Renal pelvis (tissue), 12 donors: ENCODE measurements at places on chromosomes 13 and 19. TPM values are rescaled to one million over a fixed set of nuclear protein-coding genes. Genes with fewer than 3 reads are reported as not detected.
A peak's percentile ranks its signal among the peaks of the same experiment; 100 is the strongest.

EMP3 gene
- 67.3 TPM for polyA plus RNA-seq

MED4 gene
- 81.6 TPM for polyA plus RNA-seq

CCDC169 gene
- 6.2 TPM for polyA plus RNA-seq

IGFL1 gene
- not detected for polyA plus RNA-seq

TMEM238 gene
- 0.91 TPM for polyA plus RNA-seq

HIPK4 gene
- 0.09 TPM for polyA plus RNA-seq

ZNF784 gene
- polyA plus RNA-seq: 13.6 TPM

ANKRD10 gene
- polyA plus RNA-seq: 389 TPM

MAG gene
- polyA plus RNA-seq: 5.3 TPM

DNA sequence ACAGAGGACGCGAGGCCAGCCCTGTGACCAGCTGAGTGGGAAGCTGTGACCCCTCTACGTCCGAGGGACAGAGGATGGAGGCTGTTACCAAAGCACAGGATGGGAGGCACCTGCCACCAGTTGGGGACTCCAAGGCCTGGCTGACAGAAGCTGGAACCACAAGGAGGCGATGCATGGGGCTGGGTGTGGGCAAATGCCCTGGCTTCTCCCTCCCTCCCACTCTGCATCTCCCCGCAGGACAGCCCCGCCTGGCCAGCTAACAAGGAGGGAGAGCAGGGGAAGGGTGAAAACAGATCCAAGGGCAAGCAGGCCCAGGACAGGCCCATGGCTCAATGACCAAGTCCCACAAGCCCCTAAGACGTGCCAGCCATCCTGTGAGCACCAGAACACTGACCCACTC, 28.6 kb downstream of the AKT2 start:
- no peak for DNase-seq

DNA sequence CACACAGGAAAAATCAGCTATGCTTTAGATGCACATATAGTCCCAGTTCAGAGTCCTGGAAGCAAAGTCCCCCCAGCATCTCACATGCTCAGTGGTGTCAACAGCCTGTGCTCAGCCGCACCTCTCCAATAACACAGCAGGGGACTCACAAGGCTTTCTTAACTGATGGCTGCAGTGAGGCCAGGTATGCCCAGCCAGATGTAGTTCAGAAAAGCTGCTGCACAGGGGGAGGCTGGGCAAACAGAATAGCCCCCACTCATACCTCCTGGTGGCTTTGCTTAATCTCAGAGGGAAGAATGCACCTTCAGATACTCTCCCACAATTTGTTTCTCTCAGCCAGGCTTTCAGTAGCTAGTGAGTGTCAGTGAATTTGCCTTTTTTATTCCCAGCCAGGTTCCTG, 33.4 kb downstream of the FAM124A start:
- no peak for DNase-seq

DNA sequence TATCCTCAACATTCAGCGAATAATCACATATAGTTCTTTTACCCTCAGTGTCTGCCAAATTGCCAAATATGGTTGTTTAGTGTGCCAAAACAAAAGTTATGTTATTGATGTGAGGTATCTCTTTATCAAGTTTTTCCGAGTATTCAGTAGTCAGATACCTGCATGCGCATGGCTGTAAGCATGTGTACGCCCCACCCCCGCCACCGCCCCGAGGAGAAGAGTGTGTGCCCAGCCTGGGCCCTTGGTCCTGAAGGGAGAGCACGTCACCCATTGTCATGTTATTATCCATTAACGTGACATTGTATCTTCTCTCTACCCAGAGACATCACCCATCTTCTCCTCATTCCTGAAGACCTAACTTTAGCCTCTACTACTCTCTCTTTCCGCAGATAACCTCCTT, 147.0 kb downstream of the SHISA2 start:
- DNase-seq: no peak

DNA sequence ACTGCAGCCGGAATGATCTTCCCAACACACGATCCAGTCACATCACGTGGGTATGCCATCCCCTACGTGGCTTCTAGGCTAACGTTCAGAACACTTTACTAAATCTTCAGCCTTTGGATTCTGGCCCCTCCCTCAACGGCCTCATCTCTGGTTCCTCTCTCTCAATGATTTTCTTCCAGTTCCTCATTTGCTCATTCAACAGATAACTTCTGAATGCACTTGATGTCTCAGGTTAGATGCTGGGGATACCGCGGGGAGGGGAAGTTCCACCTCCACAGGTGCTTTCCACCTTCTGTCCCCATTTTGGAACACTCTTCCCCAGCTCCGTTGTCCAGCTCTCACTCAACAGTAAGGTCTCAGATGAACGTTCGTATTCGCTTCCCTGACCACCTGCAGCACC, 66.1 kb downstream of the ATP7B start:
- DNase-seq: no peak

DNA sequence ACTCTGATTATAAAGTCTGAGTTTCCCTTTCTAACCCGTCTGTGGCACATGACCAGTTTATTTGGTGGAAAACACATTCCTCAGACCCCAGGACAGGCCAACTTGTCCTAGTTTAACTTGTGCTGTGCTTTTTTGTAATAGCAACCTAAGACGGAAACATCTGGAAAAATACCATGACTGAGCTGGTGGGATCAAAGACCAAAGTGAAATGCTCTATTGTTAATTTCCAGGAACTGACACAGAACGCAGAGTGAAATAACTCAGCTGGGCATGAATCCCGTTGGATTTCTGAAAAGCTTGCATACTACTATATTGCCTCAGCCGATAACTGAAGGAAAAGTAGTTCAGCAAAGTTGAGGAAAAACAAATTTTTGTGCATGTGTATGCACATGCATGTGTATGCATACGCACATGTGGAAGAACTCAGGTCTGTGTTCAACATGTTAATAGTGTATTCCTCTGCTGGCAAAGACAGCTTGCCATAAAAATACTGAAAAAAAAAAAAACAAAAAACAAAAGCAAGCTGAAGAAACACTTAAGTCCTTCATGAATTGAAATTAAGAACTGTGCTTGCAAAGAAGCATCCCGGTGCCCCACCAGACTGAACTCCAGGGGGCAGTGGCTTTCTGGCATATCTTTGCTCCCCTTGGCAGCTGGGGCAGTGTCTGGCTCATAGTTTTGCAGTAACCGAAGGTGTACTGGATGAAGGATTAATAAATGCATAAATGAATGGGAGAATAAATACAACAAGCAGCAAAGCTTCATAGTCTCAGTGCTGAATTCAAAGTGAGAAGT, 187.8 kb downstream of the LHFPL6 start:
- DNase-seq: peak; percentile 59

DNA sequence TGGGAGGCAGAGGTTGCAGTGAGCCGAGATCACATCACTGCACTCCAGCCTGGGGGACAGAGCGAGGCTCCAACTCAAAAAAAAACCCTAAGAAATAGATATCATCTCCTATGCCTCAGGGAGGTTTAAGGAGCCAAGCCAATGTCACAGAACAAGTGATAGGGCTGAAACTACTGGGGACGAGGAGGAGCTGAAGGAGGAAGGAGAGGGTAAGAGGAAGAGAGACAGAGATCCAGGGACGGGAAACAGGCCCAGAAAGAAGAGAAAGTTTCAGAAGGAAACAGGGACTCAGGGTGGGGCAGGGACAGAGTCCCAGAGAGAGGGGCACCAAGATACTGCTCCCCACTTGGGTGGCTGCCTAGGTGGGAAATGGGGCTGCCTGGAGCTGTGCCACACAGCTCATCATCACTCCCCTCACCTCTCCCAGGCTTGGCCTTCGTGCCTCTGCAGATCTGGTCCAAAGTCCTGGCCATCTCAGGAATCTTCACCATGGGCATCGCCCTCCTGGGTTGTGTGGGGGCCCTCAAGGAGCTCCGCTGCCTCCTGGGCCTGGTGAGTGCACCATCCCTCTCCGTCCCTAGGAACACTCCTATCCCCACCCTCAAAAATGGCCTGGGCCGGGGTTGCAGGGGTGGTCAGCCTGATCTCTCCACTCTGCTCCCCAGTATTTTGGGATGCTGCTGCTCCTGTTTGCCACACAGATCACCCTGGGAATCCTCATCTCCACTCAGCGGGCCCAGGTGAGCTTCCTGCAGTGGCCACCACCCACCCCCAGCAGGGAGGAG, 1.5 kb downstream of the CD37 start:
- DNase-seq: no peak

DNA sequence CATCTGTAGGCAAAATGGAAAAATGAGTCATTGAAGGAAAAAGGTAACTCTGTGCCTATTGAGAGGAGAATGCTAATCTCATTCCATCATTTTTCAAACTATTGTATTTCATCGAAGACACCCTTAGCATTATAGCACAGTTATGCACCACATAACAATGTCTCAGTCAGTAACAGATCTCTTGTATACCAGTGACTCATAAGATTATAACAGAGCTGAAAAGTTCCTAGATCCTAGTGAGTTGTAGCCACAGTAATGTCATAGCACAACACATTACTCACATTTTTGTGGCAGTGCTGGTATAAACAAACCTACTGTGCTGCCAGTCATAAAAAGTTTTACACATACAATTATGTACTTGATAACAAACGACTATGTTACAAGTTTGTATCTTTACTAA, 1077.6 kb downstream of the DIAPH3 start:
- DNase-seq: no peak

DNA sequence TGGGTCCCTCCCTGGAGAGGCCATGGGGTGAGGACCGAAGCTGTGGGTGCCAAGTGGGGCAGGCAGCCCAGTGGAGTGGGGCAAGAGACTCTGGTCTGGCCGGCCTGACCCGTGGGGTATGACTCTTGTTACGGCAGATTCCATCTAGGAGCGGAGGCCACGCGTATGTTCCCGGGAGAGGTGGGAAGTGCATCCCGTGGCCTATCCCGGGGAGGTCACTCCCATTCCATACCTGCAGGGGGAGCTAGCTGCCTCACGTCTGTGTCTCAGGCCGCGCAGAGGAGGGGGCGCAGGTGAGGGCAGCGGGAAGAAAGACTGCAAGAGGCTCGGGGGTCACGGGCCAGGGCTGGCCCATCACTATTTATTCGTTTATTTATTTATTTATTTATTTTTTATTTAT, 4.9 kb downstream of the CSNK1G2 start:
- DNase-seq: no peak

DNA sequence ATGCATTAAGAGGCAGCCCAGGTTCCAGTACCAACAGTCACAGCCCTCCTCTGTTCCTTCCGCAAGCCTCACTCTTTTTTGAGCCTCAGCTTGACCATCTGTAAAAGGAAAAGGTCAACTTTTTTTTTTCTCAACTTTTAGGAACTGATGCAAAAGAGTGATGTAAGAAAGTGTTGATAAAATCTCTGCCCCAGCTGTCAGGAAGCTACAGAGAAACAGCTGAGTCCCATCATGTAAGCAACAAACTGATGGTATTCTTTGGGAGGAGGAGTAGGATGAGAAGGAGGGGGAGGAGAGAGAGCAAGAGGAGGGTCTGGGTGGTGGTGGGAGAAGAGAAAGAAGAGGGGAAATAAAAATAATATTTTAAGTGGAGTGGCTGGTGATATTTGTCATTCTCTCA, 233.9 kb upstream of the TSHZ3 start:
- DNase-seq: peak; percentile 47

DNA sequence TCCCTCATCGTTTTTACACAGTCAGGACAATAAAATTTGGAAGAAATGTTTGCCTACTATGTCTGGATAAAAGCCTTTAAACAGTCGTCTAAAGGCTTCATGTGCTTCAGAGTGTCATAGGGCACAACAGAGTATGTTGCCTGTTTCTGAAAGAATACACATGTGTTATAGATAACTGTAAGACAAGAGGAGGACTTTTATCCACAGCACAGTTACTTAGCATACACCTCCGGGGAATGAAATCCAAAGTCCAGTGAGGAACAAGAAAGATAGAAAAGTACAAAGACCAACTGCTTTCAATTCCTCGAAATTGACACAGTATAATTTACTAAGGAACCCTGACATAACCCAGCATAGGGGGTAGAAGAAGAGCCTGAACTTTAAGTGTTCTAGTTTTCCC, 835.6 kb downstream of the PCDH17 start:
- DNase-seq: no peak

GRCh38 chr19:46761418-46761831, 15.2 kb upstream of the STRN4 start:
- DNase-seq: no peak

DNA sequence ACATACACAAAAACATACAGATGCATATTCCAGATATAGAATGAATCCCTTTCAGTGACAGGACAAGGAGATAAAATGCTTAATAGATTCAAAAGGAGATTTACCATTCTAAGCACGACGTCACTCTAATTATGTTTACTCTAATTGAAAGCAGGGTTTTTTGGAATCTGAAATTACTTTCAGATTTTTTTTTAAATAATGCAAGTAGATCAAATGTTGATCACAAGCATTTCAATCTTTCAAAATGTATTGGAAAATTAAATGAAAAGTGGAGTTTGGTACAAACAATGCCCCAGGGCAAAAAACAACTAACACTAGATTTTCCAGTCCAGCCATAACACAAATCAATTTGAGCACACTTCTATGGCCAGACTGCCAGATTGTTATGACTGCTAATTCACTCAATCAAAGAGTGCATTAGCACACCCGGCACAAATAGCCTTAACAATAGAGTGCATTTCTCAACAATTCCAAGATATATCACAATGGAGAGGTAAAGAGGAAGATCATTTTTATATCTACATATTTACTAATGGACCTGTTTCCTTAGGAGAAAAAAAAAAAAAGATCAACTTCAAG, 4.3 kb upstream of the DACH1 start:
- no peak for DNase-seq

DNA sequence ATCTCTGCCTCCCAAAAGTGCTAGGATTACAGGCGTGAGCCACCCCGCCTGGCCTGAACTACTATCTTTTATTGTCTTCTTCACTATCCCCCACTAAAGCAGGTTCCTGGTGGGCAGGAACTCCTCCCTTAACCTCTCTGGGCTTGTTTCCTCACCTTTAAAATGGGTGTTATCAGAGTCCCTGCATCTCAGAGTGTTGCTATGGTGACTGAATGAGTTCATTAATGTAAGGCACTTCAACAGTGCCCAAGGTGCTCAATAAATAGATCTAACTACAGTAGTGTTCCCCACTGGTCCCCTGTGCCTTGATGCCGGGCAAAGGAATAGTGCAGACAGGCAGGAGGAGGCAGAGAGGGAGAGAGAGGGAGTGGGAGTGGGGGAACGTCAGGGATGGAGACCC, 20.5 kb downstream of the CCDC97 start:
- DNase-seq: no peak

DNA sequence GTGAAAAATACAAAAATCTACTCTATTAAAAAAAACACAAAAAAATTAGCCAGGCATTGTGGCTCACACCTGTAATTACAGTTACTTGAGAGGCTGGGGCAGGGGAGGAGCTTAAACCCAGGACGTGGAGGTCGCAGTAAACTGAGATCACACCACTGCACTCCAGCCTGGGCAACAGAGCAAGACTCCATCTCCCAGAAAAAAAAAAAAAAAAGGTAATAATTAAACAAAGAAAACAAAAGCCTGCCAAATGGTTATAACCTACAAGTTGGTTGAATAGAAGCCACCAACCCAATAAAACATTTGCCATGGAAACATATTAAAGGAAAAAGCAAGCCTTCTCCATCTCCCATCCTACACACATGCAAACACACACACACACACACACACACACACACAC, 255.2 kb downstream of the ITGBL1 start:
- DNase-seq: no peak

- DNase-seq: no peak
These were observed 9.9 kb upstream of the CEACAM20 start for GRCh38 chr19:44539236-44539826.
